Activated T-cell treated with anti-CD3 and anti-CD28 coated beads, Interleukin-2, amount 50 U/mL, for 72 hours (primary cell): ENCODE measurements at places on chromosomes 12 and 14. TPM values are rescaled to one million over a fixed set of nuclear protein-coding genes. Genes with fewer than 3 reads are reported as not detected.

CLEC6A gene
- total RNA-seq = not detected

SRGAP1 gene
- total RNA-seq = 0.02 TPM

KRT73 gene
- 1.3 TPM for total RNA-seq

RNU6-7 gene
- total RNA-seq = not detected

NID2 gene
- 0.19 TPM for total RNA-seq

CPNE6 gene
- 0.12 TPM for total RNA-seq

CACNA1C gene
- total RNA-seq = 0.14 TPM

PDZRN4 gene
- not detected for total RNA-seq

ANP32D gene
- total RNA-seq = not detected

RAPGEF3 gene
- 0.62 TPM for total RNA-seq

GRCh38 chr12:24599736-24600135 is 349.2 kb downstream of the BCAT1 start:
- no peak for DNase-seq

- DNase-seq = peak; percentile 50
Observed at GRCh38 chr14:24806061-24806678, 172.2 kb upstream of the GZMB start.

GRCh38 chr14:89891055-89891454 is 63.5 kb downstream of the EFCAB11 start:
- DNase-seq = no peak

DNA sequence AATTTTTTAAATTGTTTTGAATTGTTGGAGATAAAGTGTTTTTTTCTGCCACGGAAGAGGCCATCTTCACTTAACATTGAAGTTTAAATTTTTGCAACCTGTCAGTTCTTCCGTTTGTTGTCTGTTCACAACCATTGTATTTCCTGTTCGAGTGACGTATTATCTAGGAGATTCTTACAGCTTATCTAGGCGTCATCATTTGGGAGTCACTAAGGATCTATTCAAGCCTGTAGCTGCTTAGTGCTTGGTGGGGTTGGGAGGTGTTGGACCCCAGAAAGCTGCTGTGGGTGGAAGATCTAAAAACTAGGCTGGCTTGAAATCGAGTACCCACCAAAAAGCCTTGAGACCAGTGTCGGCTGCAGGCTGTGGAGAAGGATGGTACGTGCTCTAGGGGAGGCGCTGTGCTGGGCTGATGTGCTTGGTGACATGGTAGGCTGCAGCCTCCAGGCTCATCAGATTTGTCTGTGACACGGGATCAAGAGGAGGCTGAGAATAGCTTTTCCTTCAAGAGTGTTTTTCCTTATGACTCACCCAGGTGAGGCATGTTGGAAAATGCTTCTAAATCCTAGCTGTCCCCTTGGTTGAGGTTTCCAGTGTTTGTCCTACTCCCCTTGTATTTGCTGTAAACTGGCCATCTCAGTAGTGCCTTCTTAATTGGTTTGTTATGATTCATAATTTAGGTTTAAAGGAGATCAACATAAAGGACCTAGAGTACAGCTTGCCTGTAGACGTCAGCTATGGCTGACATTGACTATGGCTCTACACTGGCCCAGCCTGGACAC is 57.8 kb downstream of the ATG14 start:
- no peak for DNase-seq

- no peak for DNase-seq
Observed at GRCh38 chr14:68506021-68506644, 286.7 kb downstream of the ZFP36L1 start.

DNA sequence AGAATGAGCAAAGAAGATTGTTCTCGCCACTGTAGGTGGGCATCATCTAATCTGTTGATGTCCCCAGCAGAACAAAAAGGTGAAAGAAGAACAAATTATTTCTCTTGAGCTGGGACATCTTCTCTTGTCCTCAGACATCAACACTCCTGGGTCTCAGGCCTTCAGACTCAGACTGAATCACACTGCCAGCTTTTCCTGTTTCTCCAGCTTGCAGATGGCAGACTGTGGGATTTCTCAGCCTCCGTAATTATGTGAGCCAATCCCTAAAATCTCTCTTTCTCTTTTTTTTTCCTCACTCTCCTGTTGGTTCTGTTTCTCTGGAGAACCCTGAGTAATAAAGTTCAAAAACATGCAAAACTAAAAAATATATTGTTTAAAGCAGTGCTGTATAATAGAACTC is 3.7 kb upstream of the TMPRSS12 start:
- no peak for DNase-seq

GRCh38 chr14:93317210-93317874 is 15.5 kb downstream of the BTBD7 start:
- DNase-seq = no peak

DNA sequence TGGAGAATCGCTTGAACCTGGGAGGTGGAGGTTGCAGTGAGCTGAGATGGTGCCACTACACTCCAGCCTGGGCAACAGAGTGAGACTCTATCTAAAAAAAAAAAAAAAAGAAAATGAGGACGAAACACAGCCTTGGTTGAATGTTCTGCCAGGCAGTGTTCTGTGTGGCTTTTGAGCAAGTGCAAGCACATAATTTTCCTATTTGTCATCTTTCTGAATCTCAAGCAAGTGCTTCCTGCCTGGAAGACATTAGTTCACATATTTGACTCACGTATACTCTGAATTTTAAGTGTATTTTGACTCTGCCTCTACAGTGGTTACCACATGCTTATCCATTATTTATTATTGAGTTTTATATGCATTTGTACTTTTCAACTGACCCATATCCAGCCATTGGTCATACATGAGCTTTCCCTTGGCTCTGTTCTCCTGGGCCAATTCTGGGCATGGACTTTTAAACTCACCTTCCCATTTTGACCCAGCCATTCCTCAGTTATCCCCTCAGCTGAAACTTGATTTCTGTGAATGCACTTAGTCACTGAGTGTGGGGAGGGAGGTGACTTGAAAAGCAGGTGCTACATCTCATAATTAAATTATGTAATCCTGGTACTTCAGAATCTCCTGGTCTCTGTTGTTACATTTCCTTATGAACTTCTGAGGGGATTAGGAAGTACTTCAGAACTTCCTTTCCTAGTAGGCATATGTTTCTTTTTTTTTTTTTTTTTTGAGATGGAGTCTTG is 8.1 kb downstream of the OR10G2 start:
- DNase-seq = no peak

DNA sequence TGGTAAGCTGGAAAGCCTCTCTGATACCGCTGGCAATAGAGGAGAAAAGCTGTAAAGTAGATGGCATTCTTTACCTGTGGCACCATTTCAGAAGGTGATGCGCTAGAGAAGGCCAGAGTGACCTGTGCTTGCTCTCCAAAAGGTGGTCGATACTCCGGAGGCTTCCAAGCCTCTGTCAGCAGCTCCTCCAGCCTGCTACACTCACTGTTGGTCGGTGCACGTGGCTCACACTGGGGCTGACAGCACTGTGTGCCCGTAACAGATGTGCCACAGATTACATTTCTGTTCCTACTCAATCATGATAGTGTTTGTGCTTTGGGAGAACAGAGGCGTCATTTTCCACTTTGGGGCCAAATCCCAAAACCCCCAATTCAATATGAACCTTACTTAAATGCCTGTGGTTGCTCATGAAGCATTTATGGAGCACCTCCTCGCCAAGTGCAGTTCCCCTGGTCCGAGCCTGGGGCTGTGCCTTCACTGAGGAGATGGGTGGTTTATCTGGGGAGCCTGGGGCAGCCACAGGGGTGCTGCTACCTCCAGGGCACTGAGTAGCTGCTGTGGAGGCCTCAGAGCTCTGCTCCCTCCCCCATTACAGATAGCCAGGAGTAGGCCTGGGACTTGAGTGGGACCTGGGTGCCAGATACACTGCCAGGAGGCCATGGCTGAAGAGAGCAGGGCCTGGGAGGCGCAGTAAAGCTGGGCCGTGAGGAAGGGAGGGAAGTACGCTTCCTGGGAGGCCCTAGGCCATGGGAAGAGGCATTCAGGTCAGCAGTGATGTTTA is 26.8 kb downstream of the CCNK start:
- no peak for DNase-seq

- DNase-seq = no peak
Observed at GRCh38 chr14:29236401-29236800, 469.8 kb downstream of the FOXG1 start.

DNA sequence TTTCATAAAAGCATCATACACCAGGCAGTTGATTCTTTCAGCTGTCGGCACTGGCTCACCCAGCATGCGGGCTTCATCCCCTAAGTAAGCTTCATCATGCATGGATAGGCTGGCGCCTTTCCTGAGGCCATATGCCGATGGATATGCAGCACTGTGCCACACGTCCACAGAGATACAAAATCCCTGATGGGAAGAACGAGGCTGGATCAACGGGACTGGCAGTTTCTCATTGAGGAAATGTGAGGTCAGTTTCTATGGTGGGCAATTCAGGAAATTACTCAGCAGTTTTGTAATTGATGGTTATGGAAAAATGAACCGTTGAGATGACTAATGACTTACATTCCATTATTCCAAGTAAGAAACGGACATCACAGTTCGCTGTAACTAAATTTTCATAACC is 453.8 kb downstream of the TMEM121 start:
- no peak for DNase-seq

- DNase-seq = no peak
Observed at GRCh38 chr12:24027352-24027751, 77.9 kb upstream of the SOX5 start.

DNA sequence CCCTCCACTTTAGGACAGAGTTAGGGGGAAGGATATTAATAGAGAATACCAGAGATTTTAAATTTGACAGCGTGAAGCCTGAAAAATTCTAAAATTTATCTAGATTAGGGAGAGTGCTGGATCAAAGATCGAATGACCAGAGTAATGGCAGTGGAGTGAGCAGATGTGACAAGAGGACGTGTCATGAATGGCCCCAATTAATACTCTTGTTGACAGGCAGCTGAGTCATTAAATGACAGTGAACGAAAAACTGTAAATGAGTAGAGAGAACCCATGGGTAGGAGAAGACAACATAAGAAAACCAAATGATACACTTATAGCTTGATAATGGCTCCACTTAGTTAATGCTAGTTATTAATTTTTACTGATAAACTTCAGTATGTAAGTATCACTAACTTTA is 73.9 kb upstream of the PLEKHA5 start:
- DNase-seq = no peak

DNA sequence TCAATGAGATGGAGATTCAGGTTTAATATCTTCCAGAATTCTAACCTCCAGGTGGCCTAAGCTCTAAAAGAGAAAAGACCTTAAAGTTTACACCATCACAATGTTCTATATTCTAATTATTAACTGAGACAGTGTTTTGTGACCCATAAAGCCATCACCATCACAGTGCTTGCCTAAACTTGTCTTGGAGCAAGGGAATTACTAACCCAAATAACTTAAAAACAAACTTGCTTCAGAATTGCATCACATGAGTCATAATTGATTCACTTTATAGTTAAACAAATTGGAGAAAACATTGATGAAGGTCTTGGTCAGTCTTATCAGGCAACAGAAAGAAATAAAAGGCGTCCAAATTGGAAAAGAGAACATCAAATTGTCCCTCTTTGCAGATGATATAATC is 54.5 kb upstream of the ALG10 start:
- no peak for DNase-seq

GRCh38 chr12:106903241-106903945 is 52.3 kb upstream of the TMEM263 start:
- peak; percentile 84 for DNase-seq

GRCh38 chr12:109726511-109727038 is 12.9 kb downstream of the FAM222A start:
- no peak for DNase-seq

- no peak for DNase-seq
Observed at GRCh38 chr14:63761351-63762117, 33.7 kb upstream of the SGPP1 start.

GRCh38 chr14:76337635-76338545 is 38.0 kb upstream of the ESRRB start:
- no peak for DNase-seq

DNA sequence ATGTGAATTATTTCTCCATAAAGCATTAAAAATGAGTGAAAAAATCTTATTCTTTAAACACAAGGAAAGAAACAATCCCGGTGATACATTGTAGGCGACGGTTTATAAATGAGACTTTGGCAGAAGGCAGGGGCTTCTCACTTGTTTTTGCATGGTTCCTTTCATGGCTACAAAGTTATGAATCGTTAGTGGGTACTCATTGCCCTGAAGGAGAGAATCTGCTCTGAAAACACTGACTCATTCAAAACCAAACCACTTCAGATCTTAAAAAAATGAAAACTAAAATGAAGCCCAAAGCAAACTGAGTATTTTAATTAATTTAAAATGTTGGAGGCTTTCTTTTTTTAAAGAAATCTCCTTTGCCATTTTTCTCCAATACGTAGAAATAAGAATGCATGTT is 41.4 kb upstream of the AMIGO2 start:
- peak; percentile 28 for DNase-seq

DNA sequence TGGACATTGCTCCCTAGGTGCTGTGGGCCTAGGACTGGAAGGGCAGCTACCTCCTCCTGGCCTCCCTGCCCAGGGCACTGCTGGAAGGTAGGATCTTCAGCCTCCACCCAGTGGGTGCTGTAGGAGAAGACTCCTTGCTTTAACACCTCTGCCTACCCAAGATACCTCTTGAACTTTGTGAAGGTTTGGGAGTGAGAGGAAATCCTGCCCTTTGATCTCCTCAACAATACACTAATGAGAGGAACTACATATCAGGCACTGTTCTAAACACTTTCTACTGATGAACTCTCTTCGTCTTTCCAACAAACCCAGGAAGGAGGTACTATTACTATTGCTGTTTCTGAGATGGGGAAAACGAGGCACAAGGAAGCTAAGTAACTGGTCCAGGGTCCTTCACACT is 66.9 kb downstream of the PLEKHG3 start:
- DNase-seq = no peak

GRCh38 chr12:110269622-110270124 is 11.4 kb upstream of the ATP2A2 start:
- DNase-seq = no peak

GRCh38 chr14:53954551-53955228 is 1.9 kb downstream of the BMP4 start:
- peak; percentile 27 for DNase-seq

DNA sequence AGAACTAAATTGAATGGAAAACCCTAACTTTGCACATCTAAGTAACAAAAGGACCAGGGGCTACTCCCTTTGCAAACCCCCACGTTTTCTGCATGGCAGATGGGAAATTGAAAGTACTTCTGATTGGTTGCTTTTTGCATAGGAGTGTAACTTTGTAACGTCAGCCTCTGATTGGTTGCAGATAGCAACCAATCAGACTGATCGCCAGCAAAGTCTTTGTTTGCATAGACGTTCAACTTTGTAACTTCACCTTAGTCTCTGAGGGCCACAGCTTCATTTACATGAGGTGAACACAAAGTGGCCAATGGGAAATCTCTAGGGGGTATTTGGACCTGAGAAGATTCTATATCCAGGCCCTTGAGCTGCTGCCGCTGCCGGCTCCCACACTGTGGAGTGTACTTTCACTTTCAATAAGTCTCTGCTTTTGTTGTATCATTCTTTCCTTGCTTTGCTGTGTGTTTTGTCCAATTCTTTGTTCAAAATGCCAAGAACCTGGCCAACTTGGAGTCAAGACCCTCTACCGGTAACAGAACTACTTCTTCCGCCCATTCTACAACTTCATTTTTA is 102.5 kb upstream of the PRICKLE1 start:
- no peak for DNase-seq

GRCh38 chr12:42278128-42278510 is 40.1 kb upstream of the YAF2 start:
- no peak for DNase-seq
